Activated T-helper 2 cell treated with anti-CD3 and anti-CD28 coated beads, Interferon-gamma antibody, Interleukin-2, Interleukin-4, amounts not matched to agents 10 μg/mL and 5 μg/mL and 100 μg/mL, durations not matched to agents 14 hours and 24 hours and 36 hours (primary cell): ENCODE measurements at places on chromosomes 12 and 14.

- no peak for DNase-seq
These were observed 22.8 kb upstream of the VCPKMT start for GRCh38 chr14:50139192-50139591.

- no peak for DNase-seq
These were observed 2.1 kb downstream of the WSB2 start for GRCh38 chr12:118058881-118059280.

- no peak for DNase-seq
These were observed 21.3 kb upstream of the SERPINA6 start for GRCh38 chr14:94344389-94344788.

GRCh38 chr12:88707800-88708199, 127.5 kb upstream of the KITLG start:
- no peak for DNase-seq

DNA sequence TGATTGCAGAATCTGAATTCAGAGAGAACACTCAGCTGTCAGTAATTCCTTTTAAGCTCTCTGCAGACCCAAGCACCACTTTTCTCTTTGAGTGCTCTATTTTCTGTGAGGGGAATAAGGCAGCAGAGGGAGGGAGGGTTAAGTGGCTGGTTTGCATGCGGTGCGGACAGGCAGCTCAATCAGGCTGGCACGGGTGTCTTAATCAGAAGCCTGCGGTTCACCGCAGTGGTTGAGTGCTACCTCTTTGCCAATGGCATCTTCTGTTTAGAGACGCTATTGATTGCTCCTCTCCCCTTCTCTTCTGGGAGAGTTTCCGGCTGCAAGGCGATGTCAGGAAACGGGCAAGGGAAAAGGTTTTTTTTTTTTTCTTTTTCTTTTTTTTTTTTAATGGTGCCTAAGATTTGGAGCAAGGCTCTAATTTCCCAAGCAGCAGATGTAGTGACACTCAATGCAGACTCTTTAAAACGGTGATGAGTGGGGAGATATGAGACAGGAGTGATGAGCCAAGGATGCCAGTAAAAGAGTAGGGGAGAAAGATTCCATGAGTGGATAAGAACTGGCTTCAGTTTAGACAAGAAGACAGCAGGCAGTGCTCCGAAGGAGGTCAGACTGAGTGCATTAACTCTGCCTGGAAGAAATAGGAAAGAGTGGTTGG, 533.7 kb upstream of the SEL1L start:
- DNase-seq: no peak

GRCh38 chr12:9039397-9039977, 50.1 kb downstream of the KLRG1 start:
- no peak for DNase-seq

DNA sequence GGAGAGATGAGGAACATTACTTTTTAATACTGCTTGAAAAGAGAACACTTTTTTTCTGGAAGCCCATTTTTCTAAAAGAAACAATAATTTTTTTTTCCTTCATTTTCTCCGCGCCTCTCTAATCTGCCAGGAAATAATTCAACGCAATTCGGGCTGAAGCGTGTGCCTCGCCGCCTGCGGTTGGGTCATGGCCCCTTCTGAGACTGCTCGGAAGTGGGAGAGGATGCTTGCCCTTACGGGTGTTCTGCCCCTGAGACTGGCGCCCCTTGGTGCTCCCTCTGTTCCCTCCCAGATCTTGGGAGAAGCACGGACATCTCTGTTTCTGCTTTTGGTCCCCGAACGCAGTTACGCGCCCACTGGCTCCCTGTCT, 332 bp upstream of the TBC1D30 start:
- DNase-seq: no peak

DNA sequence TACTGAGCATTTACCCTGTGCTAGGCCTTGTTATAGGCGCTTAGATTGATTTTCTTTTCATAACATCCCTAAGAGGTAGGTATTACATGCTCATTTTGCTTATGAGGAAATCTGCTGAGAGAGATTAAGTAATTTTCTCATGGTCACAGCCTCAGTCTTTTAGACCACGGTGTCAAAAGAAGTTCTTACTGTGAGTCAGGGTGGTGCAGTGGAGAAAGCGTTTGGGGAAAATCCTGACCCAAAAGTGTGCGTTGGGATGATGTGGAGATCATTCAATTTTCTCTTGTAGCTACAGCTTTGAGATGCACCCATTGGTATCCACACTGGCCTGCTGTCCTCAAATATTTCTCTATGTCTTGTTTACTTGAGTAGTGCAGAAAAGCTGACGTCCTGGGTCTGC, 8.2 kb downstream of the ANG start:
- DNase-seq: no peak

GRCh38 chr12:52137746-52138145, 54.1 kb downstream of the KRT80 start:
- DNase-seq: no peak

DNA sequence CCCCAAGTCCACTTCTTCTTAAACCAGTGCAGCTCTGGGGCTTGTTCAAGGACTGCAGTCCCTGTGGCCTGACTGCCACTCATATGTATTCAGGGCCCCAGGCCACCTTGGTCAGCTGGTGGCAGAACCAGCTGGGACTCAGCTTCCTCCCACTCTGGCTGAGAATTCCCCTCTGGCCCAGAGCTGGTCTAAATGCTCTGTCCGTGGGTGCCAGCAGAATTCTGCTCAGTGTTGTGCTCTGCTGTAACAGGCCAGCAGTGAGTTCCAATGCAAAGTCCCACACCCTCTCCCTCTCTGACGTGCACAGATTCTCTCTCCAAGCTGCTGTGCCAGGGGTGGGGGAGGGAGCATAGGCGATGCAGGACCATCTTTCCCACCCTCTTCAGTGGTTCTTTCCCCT, 210.4 kb upstream of the RGS6 start:
- DNase-seq: no peak

DNA sequence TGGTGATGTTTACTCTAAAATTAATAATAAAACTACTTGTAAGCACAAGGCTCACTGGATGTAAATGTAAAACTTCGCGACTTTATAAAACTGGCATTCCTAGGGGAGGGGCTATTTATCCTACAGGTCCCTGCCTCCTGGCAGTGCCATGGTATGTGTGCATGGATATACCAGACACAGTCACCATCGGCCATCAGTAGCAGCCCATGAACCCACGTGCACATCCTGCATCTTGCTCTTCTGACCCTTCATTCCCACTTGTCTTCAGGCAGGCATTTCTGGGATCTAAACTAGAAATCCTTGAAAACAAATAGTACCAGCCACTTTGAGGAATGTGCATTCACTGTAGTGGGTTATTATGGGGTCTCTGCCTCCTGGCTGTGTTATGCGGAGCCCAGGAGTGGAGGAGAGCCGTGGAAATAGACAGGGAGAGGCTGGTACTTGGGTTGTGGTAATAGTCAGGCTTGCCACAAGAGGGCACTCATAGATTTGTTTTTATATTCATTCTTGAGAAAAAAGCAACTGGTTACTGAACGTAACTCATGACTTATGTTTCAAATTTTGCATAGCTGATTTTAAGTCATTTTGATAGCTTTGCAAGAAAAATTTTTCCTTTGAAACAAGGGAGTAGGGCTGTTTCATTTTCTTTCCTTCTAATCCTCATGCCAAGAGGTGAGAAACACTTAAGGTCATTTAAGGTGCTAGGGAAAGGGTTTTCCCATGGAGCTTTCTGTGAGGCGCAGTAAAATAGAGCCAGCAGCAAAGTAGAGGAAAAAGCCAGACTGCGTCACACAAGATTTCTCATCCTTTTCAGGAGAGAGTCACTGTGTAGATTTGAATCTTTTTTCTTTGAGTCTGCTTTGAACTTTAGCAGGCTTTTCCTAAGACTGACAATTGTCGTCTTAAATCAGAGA, 17.4 kb upstream of the GALNT16 start:
- DNase-seq: peak; percentile 28

- DNase-seq: no peak
These were observed 81.7 kb upstream of the CCDC91 start for GRCh38 chr12:28108599-28108998.

DNA sequence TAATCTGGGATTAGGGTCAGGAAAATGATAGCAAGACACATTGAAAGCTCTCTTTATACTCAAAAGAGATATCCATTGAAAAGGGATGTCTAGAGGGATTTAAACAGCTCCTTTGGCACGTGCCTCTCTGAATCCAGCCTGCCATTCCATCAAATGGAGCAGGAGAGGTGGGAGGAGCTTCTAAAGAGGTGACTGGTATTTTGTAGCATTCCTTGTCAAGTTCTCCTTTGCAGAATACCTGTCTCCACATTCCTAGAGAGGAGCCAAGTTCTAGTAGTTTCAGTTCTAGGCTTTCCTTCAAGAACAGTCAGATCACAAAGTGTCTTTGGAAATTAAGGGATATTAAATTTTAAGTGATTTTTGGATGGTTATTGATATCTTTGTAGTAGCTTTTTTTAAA, 25.4 kb upstream of the PLEKHD1 start:
- DNase-seq: no peak

DNA sequence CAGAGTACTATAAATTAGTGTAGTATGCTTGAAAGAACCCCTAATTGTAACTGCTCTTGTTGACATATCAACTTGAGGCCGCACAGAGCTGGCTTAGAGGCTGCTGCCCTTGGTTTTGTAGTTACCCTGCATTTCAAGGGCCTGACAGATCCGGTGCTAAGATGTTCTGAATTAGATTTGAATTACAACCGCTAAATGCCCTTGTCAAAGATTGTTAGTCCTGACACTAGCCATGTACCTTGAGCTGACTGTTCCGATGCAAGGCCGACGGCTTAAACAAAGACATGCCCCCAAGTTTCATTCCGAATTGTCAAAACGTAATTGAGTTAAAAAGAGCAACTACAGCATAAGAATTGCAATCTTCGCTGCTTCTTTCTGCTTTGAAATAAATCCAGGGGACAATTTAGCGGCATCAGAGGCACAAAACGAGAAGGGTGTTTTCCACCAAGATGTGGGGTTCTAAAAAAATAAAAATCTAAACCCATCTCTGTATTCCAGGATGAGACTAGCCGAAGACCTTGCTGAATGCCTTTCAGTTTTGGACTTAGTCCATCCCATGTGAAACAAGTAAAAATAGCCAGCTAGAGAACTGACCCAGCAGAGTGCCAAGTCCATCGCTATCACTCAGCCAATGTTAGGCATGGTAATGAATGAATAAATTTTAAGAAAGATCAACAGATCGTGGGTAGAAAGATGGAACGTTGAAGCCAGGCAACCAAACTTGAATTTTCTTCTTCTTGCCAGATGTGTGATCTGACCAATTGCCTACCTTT, 148.7 kb downstream of the DICER1 start:
- DNase-seq: no peak

- no peak for DNase-seq
These were observed 31.2 kb downstream of the TAS2R7 start for GRCh38 chr12:10771132-10771733.

DNA sequence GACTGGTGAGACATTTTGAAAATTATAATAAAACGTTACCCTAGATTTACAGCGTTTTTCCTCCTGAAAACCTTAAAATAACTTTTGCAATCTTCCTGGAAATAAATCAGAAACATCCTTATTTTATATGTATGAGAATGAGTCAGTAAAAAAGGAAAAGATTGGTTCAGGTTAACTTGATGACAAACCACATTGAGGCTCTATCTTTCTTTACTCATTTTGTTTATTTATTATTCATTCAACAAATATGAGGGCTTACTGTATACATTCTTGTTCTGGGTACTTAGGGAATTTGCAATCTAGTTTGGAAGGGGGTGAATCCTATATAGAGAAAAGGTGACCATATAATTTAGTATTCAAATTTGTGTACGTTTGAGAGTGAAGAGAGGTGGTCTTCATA, 156.6 kb downstream of the UNC79 start:
- DNase-seq: no peak

GRCh38 chr12:21695986-21696385, 38.3 kb upstream of the LDHB start:
- DNase-seq: no peak

DNA sequence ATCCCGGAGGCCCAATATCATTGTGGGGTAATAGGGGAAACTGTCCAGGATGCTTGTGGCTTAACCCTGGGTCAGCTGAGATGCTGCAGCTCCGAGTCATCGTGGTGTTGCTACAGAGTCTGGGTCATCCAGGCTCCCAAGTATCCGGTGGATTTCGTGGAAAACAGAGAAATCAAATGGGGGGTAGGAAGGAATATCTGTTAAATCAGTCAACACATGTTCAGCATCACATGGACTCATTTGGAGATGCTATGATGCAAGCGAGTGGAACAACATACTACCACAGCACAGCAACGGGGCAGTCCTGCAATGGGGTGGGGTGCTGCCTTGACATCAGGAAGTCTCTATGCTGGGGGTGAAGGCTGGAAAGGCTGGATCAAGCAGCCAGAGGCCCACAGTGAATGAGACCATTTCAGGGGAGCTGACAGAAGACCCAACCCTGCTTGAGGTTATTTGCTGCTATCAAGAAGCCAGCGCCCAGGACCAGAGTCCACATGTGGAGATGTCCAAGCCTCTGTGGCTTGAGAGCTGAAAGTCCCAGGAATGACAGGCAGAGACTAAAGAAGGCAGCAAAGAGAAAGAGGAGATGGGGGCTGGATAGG, 22.9 kb downstream of the VDR start:
- DNase-seq: no peak

DNA sequence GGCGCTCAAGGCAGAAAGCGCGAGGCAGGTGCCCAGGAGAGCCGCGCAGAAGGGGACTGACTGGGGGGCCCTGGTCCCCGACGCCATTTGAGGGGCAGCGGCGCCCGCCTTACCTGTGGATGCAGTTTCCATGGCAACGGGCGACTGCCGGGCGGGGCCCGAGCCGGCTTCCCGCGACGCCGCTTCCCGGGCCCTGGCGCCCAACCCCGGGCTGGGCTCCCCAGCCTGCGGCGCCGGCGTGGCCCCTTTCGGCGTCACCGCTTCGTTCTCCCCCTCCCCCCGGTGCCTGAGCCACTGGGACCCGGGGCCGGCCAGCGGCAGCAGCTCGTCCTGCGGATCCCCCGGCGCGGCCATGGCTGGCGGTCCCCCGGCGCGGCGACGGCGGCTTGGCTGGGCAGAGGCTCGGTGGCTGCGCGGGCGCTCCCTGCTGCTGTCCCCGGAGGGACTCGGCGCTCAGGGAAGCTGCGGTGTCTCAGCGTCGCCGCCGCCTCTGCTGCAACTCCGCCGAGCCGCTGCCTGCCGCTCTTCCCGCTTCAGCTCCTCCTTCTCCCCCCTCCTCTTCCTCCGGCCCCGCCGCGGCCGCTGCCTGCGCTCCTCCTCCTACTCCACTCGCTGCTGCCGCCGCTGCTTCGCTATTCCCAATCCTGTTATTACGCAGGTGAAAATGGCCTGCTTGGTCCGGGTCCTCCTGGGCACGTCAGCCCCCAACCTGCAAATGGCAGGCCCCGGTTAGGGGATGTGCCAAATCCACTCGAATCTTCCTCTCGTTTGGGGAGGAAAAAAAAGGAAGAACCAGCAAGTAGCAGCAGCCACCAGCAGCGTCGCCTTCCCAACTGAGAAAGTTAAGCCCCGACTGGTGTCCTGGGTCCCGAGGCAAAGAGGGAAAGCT, at the start of gene RTN1:
RTN1 (minus strand) TSS at position 500 of the 889 bp plus-strand sequence; CDS start at position 354, 146 bp downstream.
- no peak for DNase-seq

DNA sequence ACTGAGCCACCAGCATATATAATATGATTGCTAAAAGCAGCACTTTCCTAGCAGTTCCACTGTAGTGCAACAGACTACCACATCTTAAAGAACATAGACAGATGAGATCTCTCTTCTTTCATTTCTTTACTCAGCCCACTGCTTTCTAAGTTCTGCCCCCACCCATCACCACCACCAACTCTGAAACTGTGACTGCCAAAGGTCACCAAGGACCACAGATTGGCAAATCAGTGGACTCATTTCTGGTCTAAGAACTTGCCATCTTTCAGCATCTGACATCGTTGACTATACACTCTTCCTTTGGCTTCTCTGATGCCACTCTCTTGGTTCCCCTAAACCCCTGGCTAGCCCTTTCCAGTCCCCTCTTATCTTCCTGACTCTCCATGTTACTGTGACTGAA, 38.4 kb downstream of the IFNG start:
- DNase-seq: no peak

GRCh38 chr14:84202486-84202885, 1327.5 kb upstream of the FLRT2 start:
- DNase-seq: no peak
